ENCODE measurements at places on chromosomes 6 and 20.
A peak's percentile ranks its signal among the peaks of the same experiment; 100 is the strongest.

- DNase-seq = no peak
Observed at GRCh38 chr20:856361-856775, 22.9 kb downstream of the FAM110A start.

DNA sequence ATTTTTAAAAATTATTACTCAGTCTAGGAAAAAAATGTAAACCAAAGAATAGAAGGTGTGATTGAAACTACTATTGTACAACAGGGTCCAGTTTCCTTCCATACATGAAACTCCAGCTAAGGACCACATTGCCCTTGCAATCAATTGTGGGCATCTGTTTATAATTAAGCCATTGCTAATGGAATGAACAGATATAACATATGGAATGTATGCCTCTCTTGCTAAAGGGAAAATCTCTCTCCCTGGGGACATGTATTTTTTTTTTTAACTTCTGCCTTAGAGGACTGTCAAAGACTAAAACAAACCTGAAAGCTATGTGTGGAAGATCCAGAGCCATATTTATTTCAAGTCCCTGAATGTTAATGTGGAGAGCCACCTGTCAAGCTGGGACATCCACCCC is 336.8 kb upstream of the MANEA start:
- no peak for DNase-seq

- no peak for DNase-seq
Observed at GRCh38 chr20:11231742-11232648, 558.2 kb upstream of the JAG1 start.

DNA sequence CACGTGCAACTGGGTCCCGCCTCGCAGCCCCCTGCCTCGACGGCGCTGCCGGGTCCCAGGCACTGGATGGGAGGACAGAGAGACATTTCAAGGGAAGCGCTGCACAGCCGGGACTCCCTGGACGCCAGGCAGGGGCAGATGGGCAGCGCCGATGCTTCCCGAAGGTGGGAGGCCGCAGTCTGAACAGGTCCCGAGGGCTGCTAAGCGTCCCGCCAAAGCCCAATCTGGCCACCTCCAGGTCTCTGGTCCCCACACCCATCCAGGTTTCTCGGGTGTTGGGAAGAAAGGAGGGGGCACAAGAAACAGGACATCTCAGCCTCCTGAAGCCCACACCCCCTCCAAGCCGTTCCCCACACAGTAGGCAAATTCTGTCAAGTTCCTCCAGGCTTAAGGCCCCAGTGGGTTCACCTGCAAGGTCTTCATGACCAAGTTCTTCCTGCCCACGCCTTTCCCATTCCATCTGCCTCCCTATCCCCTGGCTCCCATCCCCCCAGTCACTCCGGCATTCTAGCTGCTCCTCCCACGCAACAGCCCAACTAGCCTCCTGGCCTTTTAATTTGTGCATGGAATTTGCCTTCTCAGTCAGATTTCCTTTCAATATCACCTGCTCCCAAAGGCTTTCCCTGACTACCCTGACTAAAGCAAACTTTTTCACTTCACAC is 5.4 kb upstream of the CPXM1 start:
- DNase-seq = no peak

DNA sequence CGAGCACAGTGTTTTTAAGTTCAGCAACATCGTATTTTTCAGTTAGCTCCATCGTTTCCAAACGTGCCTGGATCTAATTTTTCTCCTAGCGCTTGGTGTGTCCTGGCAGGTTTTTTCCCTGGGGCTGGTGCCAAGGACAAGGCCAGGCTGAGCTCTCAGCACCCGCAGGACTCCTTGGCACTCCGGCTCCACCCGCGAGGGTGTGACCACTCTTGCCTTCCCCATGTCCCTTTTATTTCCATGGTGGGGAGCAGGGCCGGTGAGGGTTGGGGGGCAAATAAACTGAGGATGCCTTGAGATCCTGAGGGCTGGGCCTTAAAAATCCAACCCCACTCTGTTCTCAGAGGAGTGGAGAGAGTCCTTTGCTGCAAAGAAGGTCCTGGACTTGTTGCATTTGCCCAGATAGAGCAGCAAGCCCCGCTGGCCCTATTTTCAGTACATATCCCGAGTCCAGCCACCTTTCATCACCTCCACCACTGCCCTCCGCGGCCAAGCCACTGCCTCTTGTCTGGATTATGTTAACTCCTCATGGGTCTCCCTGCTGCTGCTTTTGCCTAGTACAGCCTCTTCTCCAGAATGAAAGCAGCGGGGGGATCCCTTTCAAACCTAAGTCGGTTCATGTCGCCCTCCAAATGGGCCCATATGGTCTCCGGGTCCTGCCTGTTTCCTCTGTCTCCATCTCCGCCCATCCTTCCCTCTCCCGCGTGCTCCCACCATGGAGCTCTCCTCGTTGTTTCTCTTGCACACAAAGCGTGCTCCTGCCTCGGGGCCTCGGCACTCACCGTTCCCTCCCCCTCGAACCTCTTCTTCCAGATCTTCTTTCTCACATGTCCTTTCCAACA is 4.5 kb upstream of the RAB44 start:
- no peak for DNase-seq

DNA sequence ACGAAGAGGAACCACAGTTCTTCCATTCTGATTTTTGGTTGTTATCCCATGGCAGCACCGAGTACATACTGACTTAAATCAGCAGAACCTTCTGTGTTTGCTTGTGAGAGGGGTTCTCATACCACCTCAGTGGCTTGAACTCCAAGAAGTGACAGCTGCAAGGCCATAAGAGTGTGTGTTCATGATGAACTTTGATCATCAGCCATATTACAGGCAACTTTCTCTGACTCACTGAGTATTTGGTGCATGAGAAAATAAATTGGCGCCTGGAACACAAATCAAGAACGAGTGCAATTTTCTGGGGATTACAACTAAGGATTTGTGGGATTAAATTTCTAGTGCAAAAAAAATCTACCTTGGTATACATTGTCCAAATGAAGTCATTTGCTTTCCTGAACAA is 68.9 kb downstream of the CYP39A1 start:
- DNase-seq = no peak

DNA sequence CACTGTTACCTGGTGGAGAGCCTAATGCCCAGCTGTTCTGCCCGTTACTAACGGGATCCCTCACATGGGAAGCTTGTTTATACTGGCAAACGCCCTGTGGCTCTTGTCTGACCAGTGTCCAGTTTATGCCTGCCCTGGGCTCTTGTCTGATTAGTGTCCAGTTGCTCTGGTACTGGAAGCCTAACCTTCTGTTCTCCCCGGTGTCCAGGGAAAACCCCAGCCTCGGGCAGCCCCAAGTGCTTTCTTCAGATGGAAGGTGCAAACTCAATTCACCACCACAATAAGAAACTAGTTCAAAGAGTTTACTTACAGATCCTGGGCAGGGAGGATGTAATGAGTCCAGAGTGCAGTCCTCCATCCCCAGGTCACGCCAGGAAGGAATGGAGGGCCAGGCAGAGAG is 148.4 kb downstream of the TBXT start:
- DNase-seq = no peak

GRCh38 chr6:124958759-124959354 is 3.4 kb upstream of the RNF217 start:
- DNase-seq = no peak

GRCh38 chr20:23200413-23200812 is 114.3 kb upstream of the CD93 start:
- no peak for DNase-seq

GRCh38 chr6:5153186-5153585 is 68.0 kb downstream of the PPP1R3G start:
- DNase-seq = no peak

DNA sequence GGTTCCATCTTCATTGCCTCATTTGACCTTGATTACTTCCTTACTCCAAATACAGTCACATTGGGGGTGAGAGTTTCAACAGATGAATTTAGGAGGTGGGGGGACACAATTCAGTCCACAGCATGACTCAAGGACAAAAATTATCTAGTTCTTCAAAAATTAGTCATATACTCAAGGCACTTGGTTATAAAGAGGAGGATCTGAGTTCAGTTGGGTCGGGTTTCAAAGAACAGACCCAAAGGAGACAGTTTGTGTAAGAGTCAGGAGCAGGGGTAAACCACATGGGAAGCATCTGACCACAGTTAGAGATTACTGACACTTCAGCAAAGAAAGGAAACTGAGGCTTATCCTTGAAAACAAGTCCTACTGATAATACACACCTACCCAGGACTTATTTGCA is 138.0 kb downstream of the TBC1D7 start:
- no peak for DNase-seq

DNA sequence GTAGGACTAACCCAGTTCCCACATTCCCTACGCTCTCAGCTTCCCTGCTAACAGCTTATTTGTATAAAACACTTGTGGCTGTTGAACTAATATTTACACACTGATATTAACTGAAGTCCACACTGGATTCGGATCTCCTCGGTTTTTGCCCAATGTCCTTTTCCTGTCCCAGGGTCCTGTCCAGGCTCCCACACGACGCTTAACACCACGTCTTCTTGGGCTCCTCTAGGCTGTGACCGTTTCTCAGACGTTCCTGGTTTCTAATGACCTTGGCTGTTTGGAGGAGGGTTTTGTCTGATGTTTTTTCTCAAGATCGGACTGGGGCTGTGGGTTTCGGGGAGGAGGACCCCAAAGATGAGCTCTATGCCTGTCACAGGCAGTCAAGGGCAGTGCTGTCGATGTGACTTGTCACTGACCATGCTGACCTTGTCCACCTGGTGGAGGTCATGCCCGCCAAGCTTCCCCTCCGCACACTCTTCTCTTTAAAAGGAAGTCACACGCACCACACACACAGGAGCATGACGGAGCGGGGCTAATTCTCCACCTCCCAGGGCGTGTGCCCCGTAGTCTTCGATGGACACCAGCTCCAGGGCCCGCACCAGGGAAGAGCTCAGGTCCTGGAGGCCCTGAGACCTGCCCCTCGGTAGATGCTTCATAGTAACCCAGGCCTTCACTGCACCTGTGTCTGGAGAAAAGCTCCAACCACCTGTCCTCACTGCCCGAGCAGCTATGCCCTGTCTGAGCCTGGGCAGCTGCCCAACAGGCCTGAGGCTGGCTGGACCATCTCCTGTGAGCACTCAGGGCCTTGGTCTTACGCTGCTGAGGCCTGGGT is 72.0 kb downstream of the TTLL2 start:
- DNase-seq = no peak

GRCh38 chr6:79307321-79308036 is 73.0 kb upstream of the HMGN3 start:
- DNase-seq = no peak

GRCh38 chr20:4573564-4574355 is 147.9 kb upstream of the PRND start:
- DNase-seq = no peak

DNA sequence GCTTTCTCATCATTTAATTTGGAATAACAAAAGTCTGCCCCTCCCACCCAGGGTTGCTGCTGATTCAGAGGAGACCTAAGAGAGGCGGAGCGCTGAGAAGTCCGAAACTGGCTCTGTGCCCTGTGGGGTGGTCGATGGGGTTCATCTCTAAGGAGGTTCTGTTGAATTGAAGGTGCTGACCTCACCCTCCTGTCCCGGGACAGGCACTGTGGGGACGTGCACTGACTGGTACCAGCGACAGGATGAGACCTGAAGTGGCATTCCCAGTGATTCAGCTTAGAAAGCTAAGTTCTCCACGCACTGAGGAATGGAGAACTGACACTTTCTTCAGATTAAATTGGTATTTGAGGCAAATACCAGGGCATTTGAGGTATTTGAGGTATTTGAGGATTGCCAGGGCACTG is 1.3 kb downstream of the GUCA1B start:
- DNase-seq = no peak

DNA sequence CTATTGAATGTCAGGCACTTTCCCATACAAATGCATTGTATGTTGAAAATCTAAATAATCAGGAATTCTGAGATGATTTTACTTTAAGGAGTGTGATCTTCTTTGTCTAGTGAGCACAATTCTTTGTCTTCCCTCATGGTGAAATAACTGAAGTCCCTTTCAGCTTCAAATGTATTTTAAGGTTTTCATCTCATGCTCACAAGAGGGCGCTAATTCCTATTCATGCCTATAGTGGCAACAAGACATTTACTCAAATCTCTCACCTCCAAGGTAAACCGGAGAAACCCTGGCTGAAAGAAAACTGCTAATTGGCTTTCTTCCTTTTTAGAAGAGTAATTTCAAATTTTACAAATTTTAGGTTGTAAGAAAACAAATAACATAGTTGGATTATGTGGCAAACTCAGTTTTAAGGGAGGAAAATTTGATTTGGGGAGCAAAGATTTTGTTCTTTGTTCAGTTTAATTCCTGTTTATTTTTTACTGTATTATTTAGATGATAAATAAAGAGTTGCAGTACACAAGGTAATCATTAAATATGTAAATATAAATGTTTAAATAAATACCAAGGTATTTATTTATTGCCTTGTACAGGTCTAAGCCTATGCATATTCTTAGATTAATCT is 69.1 kb downstream of the SLC35F1 start:
- DNase-seq = peak; percentile 33

DNA sequence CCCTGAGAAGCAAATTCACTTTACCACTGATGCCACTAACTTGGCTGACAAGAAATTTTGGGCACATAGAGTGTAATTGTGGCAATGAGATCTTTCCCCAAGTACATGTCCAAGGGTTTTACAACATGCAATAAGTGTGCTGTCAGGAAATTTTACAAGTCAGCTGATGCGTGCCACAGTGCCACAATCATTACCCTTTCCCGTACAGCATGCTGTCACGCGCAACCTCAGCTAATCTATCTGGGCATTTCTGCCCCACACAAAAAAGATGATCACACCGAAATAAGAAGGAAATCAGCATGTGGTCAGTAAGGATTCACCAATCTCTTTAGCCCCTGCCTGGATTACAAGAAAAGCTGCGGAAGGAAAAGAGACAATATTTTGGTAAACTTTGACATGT is 163.6 kb upstream of the PREP start:
- DNase-seq = no peak

- no peak for DNase-seq
Observed at GRCh38 chr6:11179419-11180202, 52.9 kb downstream of the NEDD9 start.

DNA sequence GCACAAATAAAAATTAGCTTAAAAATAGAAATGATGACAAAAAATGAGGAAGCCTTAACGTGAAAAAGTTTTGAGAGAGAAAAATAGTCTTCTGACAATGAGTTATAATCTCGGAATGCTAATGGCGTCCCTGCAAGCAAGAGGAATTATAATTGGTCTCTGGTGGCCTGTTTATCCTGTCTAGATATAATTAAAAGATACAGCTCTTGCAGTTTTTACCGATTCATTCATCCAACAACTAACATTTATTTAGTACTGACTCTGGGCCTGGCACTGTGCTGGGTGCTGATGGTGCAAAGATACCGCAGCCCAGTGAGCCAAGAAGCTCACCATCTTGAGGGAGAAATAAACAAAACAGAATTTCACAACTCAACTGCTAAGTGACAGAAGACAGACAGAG is 31.6 kb upstream of the ANKRD60 start:
- DNase-seq = no peak

DNA sequence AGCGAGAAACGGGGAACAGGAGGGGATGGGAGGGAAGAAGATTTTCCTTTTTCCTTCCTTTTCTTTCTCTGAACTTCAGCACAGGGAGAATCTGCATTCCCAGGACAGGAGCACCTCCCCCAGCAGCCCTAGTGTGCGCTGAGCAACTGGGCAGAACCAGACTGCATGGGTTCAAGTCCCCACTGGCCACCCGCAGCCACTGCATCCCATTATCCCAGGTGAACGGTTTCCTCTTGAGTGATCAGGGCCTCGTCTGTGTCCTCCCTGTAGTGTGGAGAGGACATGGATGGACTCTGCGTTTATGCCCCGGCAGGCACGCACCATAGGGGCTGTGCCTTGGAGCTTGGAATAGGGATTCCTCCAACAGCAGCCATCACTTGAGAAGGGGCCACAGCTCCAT is 53.0 kb downstream of the ANKRD60 start:
- no peak for DNase-seq

GRCh38 chr6:154857529-154857928 is 124.3 kb downstream of the SCAF8 start:
- no peak for DNase-seq
